ENCODE measurements at places on chromosomes 6 and 20.

- no peak for DNase-seq
Observed at GRCh38 chr6:43275801-43276576, 22.1 kb upstream of the SLC22A7 start.

DNA sequence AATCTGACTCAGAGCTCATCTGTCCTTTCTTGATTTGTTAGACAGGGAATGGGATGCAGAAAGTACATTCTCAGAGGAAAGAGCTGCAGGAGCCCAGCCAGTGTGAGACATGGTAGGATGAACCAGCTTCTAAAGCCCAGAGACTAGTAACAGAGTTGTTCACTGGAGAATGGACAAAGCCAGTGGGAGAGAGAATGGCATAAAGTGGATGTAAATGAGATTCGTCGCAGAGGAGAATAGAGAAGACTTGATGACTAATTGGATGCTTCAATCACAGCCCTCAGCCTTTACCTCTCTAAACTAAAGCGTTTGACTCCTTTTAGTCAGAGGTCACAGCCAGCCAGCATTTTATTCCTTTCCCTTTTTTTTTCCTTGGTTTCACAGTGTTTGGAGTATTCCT is 25.5 kb upstream of the L3MBTL3 start:
- no peak for DNase-seq

GRCh38 chr6:35611240-35611639 is 77.5 kb downstream of the FKBP5 start:
- no peak for DNase-seq

GRCh38 chr20:64188091-64188490 is 23.8 kb downstream of the MYT1 start:
- no peak for DNase-seq

- DNase-seq, result no peak
Observed at GRCh38 chr6:20814494-20814893, 280.2 kb downstream of the CDKAL1 start.

Measured in activated CD4-positive, CD25-positive, alpha-beta regulatory T cell treated with anti-CD3 and anti-CD28 coated beads, Interleukin-2, amount 50 U/mL, for 16 hours (primary cell).